ENCODE measurements at places on chromosomes 12 and 14.
A peak's percentile ranks its signal among the peaks of the same experiment; 100 is the strongest.

- no peak for DNase-seq
Measured at GRCh38 chr12:115322275-115322674, 638.3 kb upstream of the TBX3 start.

DNA sequence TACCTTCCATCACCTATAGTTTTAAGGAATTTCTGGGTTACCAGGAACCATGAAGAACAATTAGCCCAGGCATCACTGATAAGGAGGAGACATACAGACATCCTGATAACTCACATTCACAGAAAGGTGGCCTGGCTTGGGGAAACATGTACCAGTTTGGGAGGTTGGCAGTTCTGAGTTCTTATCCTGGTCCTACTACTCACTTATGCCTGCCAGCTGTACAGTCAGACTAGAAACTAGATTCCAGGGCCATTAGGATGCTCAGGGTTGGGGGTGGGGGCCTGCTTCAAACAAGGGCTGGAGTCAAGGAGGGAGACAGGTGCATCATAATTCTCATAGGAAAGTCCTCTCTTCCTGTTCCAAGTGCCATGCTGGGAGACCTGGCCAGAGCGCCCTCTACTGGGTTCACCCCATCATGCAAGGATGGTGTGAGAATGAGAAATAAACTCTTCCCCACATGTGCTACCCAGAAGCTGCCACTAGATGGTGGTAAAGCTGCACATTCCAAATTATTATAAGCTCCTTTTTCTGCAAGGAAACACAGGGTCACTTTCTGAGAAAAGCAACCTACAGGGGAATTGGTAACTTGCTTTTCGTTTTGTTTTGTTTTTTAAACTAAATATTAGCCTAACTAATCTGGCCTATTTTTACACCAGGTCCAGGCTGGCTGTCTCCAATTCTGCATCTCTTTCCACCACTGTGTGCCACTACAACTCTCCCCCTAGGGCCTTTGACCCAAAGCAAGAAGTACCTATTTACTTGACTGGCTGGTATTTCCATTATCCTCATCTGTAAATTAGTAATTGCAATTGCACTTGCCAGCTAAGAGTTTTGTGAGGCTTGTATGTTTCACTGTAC lies 14.5 kb downstream of the OAS2 start:
- DNase-seq = peak; percentile 31

DNA sequence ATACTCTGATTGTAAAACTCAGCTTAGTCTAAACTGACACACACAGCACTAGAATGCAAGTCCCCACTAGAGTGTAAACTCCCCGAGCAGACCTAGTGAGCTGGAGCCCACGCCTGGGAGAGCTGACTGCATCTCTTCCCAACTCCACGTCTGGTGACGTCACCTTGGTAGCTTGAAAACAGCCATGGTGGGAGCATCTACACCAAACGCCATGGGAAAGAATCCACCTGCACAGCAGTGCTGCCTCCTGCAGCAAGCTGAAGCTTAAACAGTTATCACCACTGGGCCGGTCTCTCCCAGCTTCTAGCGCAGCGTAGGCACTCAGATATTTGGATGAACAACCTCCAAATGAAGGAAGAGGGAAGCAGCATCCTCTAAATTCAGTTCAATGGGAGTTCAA lies 4.3 kb upstream of the PAPLN start:
- no peak for DNase-seq

GRCh38 chr12:115870510-115870909 lies 407.0 kb downstream of the MED13L start:
- DNase-seq = no peak

GRCh38 chr14:51432302-51432948 lies 192.4 kb downstream of the TMX1 start:
- no peak for DNase-seq

- DNase-seq = no peak
Measured at GRCh38 chr12:2111826-2112225, 59.0 kb downstream of the CACNA1C start.

- DNase-seq = no peak
Measured at GRCh38 chr12:91901381-91902074, 244.1 kb downstream of the BTG1 start.

DNA sequence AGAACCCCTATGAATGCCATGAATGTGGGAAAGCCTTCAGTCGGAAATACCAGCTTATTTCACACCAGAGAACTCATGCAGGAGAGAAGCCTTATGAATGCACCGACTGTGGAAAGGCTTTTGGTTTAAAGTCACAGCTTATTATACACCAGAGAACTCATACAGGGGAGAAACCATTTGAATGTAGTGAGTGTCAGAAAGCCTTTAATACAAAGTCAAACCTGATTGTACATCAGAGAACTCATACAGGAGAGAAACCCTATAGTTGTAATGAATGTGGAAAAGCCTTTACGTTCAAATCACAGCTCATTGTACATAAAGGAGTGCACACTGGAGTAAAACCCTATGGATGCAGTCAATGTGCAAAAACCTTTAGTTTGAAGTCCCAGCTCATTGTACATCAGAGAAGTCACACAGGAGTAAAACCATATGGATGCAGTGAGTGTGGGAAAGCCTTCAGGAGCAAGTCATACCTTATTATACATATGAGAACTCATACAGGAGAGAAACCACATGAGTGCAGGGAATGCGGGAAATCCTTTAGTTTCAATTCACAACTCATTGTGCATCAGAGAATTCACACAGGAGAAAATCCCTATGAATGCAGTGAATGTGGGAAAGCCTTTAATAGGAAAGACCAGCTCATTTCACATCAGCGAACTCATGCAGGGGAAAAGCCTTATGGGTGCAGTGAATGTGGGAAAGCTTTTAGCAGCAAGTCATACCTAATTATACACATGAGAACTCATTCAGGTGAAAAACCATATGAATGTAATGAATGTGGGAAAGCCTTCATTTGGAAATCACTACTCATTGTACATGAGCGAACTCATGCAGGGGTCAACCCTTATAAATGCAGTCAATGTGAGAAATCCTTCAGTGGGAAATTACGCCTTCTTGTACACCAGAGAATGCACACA lies 22.3 kb downstream of the ZNF268 start:
- no peak for DNase-seq

- DNase-seq = peak; percentile 15
Measured at GRCh38 chr12:104460973-104461698, 4.4 kb downstream of the CHST11 start.

DNA sequence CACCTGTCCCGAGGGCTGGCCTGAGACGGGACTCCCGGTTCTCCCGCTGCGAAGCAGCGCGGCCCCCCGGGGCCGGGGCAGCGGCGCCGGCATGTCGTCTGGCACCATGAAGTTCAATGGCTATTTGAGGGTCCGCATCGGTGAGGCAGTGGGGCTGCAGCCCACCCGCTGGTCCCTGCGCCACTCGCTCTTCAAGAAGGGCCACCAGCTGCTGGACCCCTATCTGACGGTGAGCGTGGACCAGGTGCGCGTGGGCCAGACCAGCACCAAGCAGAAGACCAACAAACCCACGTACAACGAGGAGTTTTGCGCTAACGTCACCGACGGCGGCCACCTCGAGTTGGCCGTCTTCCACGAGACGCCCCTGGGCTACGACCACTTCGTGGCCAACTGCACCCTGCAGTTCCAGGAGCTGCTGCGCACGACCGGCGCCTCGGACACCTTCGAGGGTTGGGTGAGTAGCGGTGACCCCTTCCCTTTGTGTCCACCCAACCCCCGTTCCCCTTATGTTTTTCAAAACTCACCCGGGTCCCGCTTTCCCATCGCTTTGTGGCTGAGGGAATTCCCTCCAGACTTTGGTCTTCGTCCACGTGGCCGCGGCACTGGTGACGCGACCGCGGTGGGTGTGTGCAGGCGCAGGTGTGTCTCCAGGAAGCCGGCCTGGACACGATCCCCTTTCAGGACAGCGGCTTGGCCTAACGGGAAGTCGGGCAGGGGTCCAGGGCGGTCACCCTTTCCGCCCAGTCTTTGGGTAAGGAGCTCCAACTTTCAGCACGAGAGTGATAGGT lies 826 bp downstream of the PRKCH start:
- DNase-seq = peak; percentile 46

- DNase-seq = no peak
Measured at GRCh38 chr12:12836571-12836970, 23.4 kb downstream of the DDX47 start.

GRCh38 chr12:24840046-24840800 lies 108.7 kb downstream of the BCAT1 start:
- DNase-seq = no peak
